Activated naive CD8-positive, alpha-beta T cell treated with anti-CD3 and anti-CD28 coated beads for 36 hours (primary cell): ENCODE measurements at places on chromosomes 6 and 20. TPM values are rescaled to one million over a fixed set of nuclear protein-coding genes. Genes with fewer than 3 reads are reported as not detected.
A peak's percentile ranks its signal among the peaks of the same experiment; 100 is the strongest.

GRCh38 chr6:17130786-17131185, 28.9 kb downstream of the STMND1 start:
- H3K4me1 ChIP-seq, result no peaks in the 10 kb centered on the region
- H3K4me3 ChIP-seq, result no peak overlapping the region
- no peak overlapping the region for H3K27ac ChIP-seq
- DNase-seq, result no peak
- no peaks in the 10 kb centered on the region for H3K36me3 ChIP-seq
- peaks cover 25% of the 10 kb centered on the region for H3K27me3 ChIP-seq

GRCh38 chr6:130018744-130019325, 454 bp downstream of the L3MBTL3 start:
- H3K27ac ChIP-seq, result peak overlapping the region; percentile 99
- no peaks in the 10 kb centered on the region for H3K27me3 ChIP-seq
- peak overlapping the region; percentile 100 for H3K4me3 ChIP-seq

DNA sequence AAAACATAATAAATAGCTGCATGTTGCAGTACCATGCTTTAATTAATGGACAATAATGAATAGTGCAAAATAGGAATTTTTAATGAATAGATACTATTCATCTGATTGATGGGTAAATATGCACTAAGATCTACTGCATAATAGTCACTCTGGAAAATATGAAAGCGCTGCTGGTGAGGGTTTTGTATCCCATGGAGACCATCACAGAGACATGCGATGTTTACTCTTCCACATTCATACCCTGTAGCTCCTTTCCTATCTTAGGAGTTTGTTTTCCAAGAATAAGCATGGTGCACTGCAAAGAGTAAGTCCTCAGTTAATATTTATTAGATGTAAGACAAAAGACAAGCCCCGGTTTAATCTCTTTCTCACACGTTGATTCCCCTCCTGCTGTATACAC, 81.4 kb downstream of the NRSN1 start:
- H3K27me3 ChIP-seq, result no peaks in the 10 kb centered on the region
- DNase-seq, result no peak
- H3K36me3 ChIP-seq, result no peaks in the 10 kb centered on the region
- H3K27ac ChIP-seq, result no peak overlapping the region
- no peak overlapping the region for H3K4me3 ChIP-seq

GRCh38 chr20:8395956-8396355, 263.9 kb downstream of the PLCB1 start:
- no peak overlapping the region for H3K27ac ChIP-seq
- no peaks in the 10 kb centered on the region for H3K36me3 ChIP-seq
- no peaks in the 10 kb centered on the region for H3K27me3 ChIP-seq
- H3K4me1 ChIP-seq, result peaks cover 14% of the 10 kb centered on the region
- H3K4me3 ChIP-seq, result no peak overlapping the region
- DNase-seq, result no peak

GRCh38 chr6:108795122-108795521, 53.1 kb upstream of the ARMC2 start:
- no peak overlapping the region for H3K27ac ChIP-seq
- H3K36me3 ChIP-seq, result no peaks in the 10 kb centered on the region
- H3K4me3 ChIP-seq, result no peak overlapping the region
- H3K27me3 ChIP-seq, result no peaks in the 10 kb centered on the region

Gene ULBP2
- total RNA-seq, result 0.43 TPM
